ENCODE measurements at places on chromosomes 1 and 21.

DNA sequence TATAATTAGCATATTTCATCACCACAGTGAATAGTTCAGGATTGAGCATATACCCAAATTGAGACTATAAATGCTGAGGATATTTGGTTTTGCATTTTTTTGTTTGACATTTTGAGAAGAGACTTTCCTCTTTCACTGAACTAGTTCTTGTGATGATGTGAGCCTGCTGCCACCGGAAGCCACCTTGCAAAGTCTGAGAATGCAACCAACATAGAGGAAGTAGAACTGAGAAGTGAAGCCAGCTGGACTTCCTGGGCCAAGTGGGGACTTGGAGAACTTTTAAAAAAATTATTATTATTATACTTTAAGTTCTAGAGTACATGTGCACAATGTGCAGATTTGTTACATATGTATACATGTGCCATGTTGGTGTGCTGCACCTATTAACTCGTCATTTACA is 102.3 kb downstream of the RPE65 start:
- DNase-seq, result no peak

DNA sequence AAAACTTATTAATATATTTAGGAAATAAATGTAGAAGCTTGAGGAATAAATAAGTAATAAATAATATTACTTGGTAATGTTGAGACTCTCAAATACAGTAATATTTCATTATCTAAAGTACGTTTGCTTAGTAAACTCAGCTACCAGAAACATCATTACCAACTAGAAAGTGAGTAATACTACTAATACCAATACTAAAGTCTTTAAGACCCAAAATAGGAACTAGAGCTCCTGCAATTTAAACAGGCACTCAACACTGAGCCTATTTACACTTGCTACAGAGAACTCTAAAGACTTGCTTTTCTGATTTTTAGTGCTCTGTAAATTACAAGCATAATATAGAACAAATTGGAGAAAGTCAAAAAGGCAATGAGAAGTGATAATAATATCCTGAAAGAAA is 13.5 kb upstream of the C1orf105 start:
- DNase-seq, result no peak

DNA sequence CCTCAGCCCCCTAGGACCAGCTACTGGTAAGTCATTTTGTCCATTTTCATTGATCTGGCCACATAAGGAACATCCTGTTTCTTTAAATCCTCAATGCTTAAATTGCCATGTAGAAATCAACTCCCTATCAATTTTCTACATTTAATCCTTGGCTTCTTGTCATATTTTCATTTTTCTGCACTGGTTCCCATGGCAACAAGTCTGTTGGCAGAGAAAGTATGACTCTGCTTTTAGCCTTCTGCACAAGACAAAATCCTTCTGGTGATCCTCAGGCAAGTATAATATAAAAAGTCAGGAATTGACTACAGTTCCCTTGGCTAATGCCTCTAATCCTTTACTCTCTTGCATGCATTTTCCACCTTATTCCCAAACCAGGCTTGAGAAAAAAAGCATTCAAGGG is 65.0 kb downstream of the LRRC40 start:
- no peak for DNase-seq

GRCh38 chr1:223709598-223709997 is 2.7 kb upstream of the CAPN2 start:
- no peak for DNase-seq

- DNase-seq, result peak; percentile 70
These were observed 30.0 kb upstream of the ACP6 start for GRCh38 chr1:147700042-147701006.

GRCh38 chr1:97524211-97524610 is 396.6 kb downstream of the DPYD start:
- DNase-seq, result no peak

DNA sequence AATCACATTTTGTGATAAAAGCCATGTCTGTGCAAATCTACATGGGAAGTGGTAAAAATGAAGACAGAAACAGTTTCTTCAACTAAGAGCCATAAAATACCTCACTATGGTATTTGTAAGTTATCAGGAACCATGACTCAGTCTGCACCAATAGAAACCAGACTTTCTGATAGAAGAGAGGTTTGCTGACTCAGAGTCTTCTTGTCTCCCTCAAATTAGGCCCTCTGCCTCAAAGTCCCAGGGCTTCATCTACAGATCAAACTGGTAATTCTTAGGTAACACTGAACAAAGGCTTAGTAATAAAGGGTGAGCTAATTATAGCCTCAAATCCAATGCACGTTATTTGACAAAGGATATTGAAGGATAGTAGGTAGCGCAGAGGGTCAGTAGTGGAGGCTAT is 30.9 kb upstream of the SSX2IP start:
- no peak for DNase-seq

DNA sequence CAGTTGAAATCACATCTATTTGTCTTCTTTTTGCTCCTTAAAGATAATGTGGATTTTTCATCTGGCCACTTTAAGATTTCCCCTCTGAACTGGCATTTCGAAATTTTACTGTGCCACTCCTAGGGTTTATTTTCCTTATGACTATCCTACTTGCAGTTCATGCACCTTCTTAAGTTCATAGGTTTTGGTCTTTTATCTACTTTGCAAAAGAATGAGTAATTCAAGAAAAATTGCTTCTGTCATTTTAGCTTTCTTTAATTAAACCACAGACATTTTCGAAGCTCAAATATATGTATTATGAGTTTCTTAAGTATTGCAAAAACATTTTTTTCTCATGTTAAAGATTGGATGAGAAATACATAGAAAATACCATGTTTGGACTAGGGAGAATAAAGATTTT is 1244.8 kb upstream of the TMPRSS15 start:
- DNase-seq, result no peak

DNA sequence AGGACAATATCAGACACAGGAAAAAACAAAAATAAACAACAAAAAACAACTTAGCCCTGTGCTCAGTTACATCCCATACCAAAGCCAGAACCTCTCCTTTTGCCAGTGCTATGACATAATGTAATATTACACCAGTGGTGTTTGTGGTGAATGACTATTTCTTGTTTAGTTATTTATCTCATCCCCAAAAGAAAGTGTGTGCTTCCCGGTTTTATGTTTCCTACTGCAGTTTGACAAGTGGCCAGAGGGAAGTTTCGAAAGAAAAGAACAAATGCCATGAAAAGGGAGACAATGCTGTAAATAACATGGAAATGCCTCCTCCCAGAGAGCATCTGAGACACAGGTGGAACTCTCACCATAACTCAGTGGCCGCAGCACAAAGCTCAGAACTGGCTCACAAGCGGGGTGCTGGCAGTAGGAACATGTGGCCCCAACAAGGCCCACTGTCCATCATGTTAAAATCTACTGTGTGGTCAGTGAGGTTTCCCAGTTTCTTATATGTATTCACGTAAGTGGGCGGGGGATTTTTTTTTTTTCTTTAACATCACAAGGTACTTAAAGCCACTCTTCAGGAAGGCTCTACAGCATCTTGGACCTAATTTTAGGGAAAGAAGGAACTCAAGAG is 158.2 kb downstream of the BARHL2 start:
- no peak for DNase-seq

- no peak for DNase-seq
These were observed 3.9 kb downstream of the POFUT2 start for GRCh38 chr21:45283611-45284455.
